ENCODE measurements at places on chromosomes 3 and 15. TPM values are rescaled to one million over a fixed set of nuclear protein-coding genes. Genes with fewer than 3 reads are reported as not detected.

MNS1 gene
- total RNA-seq, result 3.0 TPM

UCN2 gene
- 8.5 TPM for total RNA-seq

LYZL4 gene
- total RNA-seq, result not detected

SLC25A26 gene
- total RNA-seq, result 19.7 TPM

SORD gene
- 30.5 TPM for total RNA-seq

DNASE1L3 gene
- not detected for total RNA-seq

Measured in A549 treated with GW870086 at 1 μM for 4 hours (cell line).